Immature natural killer cell (primary cell): ENCODE measurements at places on chromosomes 5 and 9. TPM values are rescaled to one million over a fixed set of nuclear protein-coding genes. Genes with fewer than 3 reads are reported as not detected.

ANXA2R gene
- polyA plus RNA-seq: 44.3 TPM

PAEP gene
- not detected for polyA plus RNA-seq

SHOC1 gene
- polyA plus RNA-seq: not detected

TSTD2 gene
- 10.5 TPM for polyA plus RNA-seq

PCDHGA6 gene
- not detected for polyA plus RNA-seq

TXNDC15 gene
- 25.3 TPM for polyA plus RNA-seq

CAST gene
- polyA plus RNA-seq: 59.9 TPM

KIF20A gene
- 0.34 TPM for polyA plus RNA-seq

SPINK7 gene
- polyA plus RNA-seq: not detected

HMMR gene
- polyA plus RNA-seq: 1.4 TPM

SPINK4 gene
- polyA plus RNA-seq: not detected

ACTBL2 gene
- not detected for polyA plus RNA-seq

CREBRF gene
- polyA plus RNA-seq: 71.2 TPM

INSL4 gene
- polyA plus RNA-seq: not detected

SH3TC2 gene
- polyA plus RNA-seq: 0.47 TPM
